ENCODE measurements at places on chromosomes 13 and 19.

- no peak for DNase-seq
Observed at GRCh38 chr13:21898459-21898858, 227.6 kb downstream of the FGF9 start.

DNA sequence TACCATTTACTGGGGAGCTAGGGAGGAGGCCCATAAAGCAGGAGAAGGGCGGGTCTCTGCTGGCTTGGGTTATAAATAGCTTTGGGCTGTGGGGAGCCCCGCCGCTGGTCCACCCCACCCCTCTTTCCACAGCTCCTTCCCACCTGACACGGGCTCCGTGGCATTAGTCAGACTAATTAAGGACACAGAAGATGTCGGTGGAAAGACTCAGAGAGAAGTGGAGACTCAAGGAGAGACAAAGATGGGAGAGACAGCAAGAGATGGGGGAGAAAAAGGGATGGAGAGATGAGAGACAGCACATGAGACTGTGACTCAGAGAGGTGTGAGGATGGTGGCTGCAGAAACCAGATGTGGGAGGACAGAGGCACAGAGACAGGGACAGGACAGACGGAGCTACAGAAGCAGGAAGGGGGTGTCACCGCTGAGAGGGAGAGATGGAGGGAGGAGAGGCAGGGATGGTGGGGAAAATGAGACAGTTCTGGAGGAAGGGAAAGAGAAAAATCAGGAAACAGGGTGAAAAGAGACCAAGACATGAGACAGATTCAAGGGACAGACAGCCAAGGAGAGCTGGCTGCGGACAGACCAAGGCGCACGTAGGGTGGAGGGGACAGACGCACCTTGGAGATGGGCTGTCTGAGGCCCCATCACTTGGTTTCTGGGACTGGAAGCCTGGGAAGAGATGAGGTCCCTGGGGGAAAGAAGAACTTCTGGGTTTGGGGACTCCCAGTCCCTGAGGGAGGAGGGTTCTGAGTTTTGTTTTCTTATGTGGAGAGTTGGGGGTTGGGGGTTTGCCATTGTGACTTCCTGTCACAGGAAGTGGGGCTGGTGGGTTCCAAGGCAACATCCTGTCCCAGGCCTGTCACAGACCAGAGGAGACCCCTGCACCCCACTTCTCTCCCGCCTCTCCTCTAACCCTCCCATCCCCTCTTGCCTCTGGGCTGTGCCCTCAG, 4.1 kb downstream of the ARHGEF1 start:
- no peak for DNase-seq

DNA sequence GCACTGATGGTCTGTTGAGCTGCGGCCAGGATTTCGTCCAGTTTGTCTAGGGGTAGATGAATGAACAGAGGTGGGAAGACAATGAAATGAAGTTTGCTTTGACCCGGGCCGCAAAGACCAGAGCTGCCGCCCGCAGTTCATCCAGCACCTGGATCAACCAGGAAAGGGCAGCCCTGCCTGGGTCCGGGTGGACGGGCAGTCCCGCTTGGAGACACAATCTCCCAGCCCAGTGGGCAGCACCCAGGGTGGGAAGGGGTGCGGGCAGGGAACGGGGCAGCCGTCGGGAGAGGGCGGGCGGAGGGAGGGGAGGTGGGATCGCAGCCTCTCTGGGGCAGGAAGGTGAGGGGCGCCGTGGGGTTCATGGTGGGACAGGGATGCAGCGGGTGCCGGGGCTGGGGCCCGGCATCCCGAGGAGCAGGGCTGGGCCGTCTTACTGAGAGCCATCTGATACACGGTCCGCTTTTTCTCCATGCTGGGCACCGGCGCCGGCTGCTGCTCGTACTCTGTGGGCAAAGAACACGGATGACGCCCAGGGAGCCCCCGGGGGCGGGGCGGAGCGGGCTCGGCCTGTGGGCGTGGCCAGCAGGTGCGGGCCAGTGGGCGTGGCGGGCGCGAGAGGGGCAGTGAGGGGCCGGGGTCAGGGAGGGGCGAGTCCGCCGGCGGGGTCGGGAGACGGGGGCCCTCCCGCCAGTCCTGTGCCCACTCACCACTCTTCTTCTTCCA, 33.1 kb downstream of the SHANK1 start:
- no peak for DNase-seq

- DNase-seq = no peak
Observed at GRCh38 chr19:38773469-38774177, at the start of gene LGALS7. LGALS7 (minus strand) TSS chr19:38773517; CDS start chr19:38773492, 25 bp downstream.

DNA sequence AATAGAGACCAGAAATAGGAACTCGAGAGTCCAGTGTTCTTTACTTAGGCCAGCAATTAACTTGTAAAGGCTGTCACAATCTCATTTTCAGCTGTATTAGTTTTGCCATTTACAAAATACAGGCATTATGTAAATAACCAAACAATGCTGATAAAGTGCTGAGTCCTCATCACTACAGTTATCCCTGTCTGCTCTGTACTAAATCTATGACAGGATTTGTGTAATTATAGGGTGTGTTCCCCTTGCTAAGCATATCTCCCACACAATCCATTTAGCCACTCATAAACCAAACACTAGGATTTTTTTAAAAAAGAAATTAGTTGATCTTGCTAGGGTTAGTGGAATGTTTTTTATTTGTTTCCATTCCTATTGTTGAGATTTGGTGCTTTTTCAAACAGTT, 23.2 kb downstream of the PDX1 start:
- no peak for DNase-seq

GRCh38 chr13:63873936-63874335, 2458.3 kb upstream of the PCDH20 start:
- no peak for DNase-seq

- DNase-seq = peak; percentile 94
Observed at GRCh38 chr19:13150187-13150930, at the start of the genes IER2 and STX10. IER2 (plus strand) TSS chr19:13150411; CDS start chr19:13153187, 2,776 bp downstream. STX10 (minus strand) TSS chr19:13150375; CDS start chr19:13150173, 202 bp downstream.

DNA sequence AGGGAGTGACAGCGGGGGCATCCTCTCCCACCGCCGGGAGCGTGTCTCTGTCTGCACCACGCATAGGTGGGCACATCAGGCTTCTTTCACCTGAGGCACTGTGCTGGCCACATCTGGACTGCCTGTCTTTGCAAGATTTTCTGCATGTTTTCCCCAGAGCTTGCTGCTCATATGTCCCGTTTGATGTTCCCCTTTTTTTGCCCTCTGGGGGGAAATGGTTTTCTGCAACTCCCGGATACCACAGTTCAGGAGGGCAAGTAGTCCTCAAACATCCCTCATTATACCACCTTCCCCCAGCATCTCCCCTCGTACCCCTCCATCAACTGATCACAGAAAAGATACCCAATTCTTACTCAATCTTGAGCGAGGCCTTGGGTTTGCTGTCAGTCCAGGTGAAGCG, 168.0 kb downstream of the PAN3 start:
- no peak for DNase-seq

- DNase-seq = peak; percentile 16
Observed at GRCh38 chr13:32676242-32676641, 90.0 kb downstream of the PDS5B start.

DNA sequence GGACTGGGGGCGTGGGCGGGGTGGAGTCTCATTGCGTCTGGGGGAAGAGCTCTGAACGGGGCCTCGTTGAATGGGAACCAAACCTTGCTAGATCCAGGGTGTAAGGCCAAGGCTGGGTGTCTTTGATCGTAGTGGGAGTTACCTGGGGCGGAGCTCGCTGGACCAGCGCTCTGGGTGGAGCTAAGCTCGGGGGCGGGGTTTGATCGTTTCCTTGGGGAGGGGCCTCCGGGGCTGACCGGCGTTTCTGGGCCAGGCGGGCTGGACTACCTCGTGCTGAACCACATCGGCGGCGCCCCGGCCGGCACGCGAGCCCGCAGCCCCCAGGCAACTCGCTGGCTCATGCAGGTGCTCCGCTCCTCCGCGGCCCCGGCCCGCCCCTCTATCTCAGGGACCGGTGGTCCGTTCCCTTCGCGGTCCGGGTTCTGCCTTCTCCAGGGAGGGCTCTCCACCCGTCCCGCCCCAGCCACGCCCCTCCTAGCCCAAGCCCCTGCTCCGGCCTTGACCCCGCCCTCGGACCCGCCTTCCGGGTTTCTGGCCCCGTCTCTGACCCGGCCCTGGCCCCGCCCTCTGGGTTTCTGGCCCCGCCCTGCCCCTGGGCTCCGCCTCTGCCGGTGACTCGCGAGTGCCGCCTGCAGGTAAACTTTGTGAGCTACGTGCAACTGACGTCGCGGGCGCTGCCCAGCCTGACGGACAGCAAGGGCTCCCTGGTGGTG, 3.3 kb upstream of the RPL36 start:
- DNase-seq = peak; percentile 89

GRCh38 chr19:20472854-20473253, 92.7 kb downstream of the ZNF737 start:
- no peak for DNase-seq

GRCh38 chr19:33211794-33212435, 13.7 kb downstream of the SLC7A10 start:
- DNase-seq = no peak

GRCh38 chr19:4368128-4368820, 24.9 kb downstream of the MPND start:
- DNase-seq = no peak

DNA sequence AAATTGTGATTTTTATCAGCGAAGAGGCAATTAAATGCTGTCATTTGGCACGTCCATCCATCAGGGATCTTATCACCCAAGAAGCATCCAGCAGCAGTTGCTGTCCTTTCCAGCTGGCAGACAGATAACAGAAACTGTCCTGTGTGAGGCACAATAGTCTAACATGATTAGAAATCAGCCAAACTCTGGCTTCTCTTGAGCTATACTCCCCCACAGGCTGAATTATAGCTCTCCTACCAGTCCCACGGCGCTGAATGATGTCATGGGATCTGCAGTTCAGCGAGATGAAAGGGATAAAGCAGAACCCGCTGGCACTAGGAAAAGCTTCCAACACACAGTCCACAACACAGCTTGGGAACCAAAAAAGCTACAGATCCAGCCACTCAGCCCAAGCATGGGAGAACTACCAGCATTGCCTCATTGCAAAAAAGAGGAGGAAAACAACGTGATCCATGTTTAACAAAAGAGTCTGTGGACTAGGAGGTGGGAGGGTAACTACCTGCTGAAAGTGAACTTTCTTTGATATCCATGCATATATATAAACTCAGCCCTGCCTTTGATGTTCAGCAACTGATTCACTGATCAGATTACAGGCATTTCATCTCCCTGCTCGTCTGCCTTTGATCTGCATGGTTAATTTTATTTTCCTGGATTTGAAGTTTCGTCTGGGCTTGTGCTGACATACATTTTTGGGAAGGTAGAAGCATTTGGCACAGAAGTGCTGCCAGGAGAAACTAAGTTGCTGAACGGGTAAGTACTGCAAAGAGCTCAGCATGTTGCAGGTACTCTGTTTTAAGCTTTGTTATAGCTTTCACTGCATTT, at the start of gene TNFRSF19:
TSS of gene TNFRSF19 (plus strand) at position 314 of the 822 bp plus-strand sequence. CDS start 19,772 bp downstream, outside the sequence.
- DNase-seq = peak; percentile 84

GRCh38 chr13:48708764-48709163, 55.0 kb downstream of the CYSLTR2 start:
- no peak for DNase-seq

DNA sequence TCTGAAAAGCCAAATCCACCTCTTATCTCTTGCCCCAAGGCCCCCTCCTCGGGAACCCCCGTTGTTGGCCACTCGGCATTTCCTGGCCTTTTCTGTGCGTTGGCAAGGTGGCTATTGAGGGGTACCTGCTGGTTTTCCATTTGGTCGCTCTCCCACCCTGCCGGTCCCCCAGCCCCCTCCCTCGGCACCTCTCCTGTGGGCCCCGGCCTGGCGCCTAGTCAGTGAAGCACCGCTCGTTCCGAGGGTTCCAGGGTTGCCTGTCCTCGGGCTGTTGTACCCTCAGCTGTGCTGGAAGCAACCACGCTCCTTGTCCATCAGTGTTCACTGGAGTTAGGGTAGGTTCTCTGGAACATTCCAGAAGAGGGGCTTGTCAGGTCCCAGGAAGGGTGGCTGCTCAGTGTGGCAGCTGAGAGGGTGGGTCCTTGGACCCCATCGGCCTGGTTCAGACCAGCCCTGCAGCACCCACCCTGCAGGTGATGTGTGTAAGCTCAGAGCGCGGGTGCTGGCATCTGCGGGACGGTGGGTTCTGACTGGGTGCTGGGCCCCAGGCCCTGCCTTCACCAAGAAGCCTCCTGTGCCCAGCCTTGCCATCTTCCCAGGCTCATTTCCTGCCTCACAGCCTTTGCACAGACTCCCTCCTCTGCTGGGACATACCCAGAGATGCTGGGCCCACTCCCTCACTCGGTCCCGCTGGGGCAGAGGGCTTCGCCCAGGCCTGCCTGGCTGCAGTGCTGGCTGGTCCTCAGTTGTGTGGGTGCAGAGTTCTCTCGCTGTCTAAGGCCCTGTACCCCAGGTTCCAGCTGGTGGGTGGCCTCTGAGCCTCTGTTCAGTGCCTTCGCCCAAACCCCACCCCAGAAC, 21.3 kb downstream of the NKPD1 start:
- no peak for DNase-seq

DNA sequence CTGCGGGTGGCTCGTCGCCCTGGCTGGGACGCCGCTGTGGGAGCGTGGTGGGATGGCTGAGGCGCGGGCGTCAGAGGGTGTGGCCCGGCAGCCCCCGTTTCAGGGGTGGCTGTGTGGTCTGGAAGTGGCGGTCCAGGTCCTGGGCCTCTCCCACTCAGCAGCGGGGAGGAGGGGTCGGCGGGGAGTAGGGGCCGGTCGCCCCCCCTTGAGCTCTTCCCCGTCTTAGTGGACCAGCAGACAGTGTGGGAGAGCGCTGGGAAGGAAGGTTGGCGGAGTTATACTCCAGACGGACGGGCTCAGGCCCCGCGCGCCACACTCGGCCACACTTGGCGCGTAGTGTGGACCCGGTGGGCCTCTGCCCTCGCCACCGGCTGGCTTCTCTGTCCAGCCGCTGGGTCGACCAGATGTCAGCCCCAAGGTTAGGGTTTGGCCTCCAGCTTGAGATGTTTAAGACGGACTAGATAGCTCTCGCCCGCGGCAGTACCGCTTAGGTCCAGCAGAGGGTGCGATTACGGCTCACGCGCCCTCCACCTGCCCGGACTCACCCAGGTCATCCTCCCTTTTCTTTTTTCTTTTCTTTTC, 21.7 kb upstream of the ZNF429 start:
- peak; percentile 10 for DNase-seq

- no peak for DNase-seq
Observed at GRCh38 chr19:447816-448560, 12.8 kb downstream of the SHC2 start.

GRCh38 chr13:45516757-45517156, 52.0 kb downstream of the COG3 start:
- DNase-seq = no peak

Measured in HFFc6 (cell line).